Renal cortical epithelial cell (primary cell): ENCODE measurements at places on chromosomes 12 and 14.
A peak's percentile ranks its signal among the peaks of the same experiment; 100 is the strongest.

DNA sequence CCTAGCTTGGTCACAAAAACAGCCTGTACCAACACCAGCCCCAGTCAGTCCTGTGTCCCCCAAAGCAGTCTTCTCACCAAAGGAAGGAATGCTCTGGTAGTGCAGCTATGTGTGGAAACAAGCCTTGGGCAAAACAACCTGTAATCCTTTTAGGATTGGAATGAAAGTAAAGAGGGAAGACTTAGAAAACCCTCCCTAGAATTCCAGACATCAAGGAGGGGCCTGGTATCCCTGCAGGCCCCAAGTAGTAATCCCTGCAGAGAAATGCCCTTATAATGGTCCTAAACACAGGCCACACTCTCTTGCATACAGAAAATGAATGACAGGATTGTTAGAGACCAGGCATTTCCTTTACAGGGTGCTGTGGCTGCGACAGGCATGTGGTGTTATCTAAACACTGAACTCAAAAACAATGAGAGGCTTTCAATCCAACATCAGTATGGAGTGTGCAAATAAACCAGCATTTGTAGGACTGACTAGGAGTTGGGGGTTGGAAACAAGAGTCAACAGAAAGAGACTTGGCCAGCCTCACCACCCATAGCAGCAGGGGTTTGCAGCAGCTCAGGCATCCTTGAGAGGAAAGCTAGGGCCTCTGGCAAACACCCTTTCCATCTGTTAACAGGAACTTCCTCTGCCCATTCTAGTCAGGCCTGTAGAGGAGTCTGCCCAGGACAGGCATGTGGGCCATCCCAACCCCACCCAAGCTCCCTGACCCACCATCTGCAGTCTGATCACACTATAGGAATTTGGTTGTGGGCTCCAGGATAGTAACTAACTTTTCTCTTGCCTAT is 59.1 kb downstream of the DCAF5 start:
- peak; percentile 69 for DNase-seq

DNA sequence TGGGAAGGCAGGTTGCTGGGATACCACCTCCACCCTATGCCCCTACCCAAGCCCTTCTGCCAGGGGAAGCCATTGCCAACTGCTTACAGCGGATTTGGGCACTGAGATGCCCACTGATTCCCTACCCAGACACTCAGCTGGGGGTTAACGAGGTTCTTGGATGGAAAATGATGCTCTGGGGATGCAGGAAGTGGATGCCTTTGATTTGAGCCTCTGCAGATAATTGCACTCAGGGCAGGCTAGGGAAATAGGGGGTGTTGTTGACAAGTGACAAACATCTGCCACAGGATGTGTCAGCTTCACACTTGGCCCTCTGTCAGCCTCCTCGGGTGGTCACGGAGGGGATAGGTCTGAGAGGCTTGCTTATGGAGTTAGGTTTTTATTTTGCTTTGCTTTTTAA is 57.4 kb downstream of the RPH3A start:
- DNase-seq = no peak

DNA sequence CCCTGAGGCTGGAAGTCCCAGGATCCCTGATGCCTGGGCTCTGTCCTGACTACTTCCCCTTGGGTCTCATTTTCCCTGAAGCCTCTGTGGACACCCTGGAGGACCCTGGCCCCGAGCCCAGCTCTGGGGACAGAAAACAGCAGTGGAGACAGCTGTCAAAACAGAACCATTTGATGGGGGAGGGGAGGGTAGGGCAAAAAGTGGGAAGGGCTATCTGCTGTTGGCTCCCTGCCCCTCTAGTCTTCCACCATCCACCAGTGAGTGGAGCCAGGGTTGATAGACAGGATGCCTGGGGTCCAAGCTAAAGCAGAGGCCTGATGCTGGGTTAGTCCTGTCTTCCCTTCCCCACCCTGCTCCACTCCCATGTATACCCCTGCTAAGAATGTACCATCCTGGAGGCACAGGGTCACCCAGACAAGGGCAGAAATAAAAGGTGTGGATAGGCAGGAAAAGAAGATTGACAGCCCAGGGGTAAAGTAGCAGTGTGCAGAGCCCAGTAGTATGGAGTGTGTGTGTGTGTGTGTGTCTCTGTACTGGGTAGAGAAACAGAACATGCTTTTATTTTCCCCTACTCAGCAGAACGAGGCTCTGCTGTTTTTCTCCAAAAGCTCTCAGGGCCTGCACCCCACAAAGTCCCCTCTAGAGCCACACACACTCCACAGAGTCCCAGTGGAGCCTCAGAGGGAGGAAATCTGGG is 9.8 kb downstream of the ZNF385A start:
- no peak for DNase-seq

DNA sequence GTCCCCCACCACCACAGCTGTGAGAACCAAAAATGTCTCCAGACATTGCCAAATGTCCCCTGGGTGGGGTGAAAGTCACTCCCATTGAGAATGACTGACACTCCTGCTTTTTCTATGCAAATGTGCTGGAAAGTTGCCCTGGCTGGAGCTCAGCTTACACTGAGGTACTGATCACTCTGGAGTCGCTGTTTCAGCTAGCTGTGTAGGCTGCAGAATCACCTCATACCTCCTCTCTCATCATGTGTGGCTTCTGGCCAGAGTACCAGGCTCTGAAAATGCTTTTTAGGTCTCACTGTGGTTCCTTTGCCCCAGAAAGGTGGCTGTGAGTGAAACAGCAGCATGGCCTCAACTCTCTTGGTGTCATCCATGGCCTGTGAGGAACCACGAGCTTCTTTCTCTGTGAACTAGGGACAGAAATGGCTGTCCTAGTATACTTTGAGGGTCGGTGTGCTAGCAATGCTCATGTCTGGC is 414.4 kb downstream of the DPF3 start:
- peak; percentile 79 for DNase-seq
